Activated naive CD8-positive, alpha-beta T cell treated with anti-CD3 and anti-CD28 coated beads for 36 hours (primary cell): ENCODE measurements at places on chromosomes 1 and 21.
A peak's percentile ranks its signal among the peaks of the same experiment; 100 is the strongest.

GRCh38 chr1:54967372-54967771 is 13.1 kb upstream of the TMEM61 start:
- no peak for DNase-seq
- peaks cover 9% of the 10 kb centered on the region for H3K4me1 ChIP-seq
- H3K27me3 ChIP-seq: peaks cover 8% of the 10 kb centered on the region

- H3K27ac ChIP-seq: no peak overlapping the region
- H3K4me1 ChIP-seq: peaks cover 6% of the 10 kb centered on the region
- H3K36me3 ChIP-seq: no peaks in the 10 kb centered on the region
- H3K27me3 ChIP-seq: peaks cover 11% of the 10 kb centered on the region
Observed at GRCh38 chr1:112772781-112773180, 57.6 kb upstream of the PPM1J start.

DNA sequence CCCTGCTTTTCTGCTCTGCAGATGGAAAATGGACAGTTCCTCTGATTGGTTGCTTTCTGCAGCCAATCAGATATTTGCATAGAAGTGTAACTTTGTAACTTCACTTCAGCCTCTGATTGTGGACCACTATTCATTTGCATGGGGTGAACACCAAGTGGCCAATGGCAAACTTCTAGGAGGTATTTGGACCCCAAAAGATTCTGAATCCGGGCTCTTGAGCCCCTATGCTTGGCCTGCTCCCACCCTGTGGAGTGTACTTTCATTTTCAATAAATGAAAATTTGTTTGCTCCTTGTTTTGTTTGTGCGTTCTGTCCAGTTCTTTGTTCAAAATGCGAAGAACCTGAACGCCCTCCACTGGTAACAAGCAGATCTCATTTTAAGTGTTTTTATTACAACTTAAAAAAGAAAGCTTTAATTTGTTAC is 6.4 kb upstream of the GSTM4 start:
- H3K4me1 ChIP-seq: no peaks in the 10 kb centered on the region
- H3K4me3 ChIP-seq: no peak overlapping the region
- H3K36me3 ChIP-seq: no peaks in the 10 kb centered on the region
- H3K27ac ChIP-seq: no peak overlapping the region

DNA sequence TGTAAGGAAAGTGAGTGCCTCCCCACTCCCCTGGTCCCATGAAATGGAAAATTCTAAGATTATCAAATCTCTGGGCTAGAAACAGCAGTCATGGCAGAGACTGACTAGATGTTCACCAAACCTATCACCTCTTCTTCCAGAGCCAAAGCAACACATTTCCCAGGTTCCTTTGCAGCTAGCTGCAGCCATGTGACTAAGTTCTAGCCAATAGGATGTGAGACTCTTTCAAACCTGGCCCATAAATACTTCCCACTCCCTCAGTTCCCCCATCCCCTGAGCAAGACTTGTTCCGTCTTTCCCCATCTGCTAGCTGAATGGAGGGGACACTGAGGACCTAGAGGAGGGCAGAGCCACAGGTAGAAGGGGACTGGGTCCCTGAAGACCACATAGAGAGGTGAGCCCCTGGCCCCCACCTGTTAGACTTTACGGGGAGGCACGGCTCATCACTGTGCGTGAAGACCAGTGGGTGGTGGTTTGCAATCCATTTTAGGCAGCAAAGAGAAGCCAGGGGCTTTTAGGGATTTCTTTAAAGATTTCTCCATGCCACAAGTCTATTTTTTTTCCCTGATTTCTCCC is 17.2 kb downstream of the FAM43B start:
- H3K36me3 ChIP-seq: no peaks in the 10 kb centered on the region
- no peak for DNase-seq
- H3K4me3 ChIP-seq: no peak overlapping the region

DNA sequence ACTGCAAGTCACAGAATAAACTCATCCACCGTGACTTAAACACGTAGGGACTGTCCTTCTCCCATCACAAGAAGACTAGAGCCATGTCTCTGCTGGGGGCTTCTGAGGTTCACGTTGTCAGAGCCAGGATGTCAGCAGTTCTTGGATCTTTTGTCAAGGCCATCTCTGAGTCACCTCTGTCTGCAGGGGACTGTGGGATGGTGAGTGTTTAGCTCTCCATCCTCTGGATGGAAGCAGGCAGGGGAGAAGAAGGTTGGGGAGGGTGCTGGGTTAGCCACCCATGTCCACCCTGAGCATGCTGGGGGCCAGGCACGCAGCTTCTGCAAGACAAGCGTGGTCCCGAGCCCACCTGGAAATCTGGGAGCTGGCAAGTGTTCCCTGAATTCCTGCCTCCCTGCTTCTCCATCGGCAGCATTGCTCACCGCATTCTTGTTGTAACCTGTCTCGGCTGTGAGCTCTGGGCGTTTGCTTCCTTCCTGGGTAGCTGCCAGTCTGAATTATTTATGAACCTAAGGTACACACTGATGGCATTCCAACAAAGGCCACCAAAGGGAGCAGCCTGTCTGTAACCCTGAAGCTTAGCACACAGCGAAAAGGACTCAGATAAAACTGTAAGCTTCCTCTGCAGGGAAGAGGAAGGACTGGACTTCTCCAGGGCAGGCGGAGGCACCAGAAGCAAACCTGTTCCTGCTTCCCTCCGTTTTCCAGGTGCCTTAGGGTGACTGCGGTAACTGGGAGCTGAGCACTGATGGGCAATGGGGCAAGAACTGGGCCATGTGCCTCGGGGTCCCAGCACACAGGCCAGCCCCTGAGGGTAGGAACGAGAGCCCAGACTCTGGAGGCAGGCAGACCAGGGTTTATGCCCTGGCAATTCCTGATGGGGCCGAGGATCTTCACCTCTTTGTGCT is 88.6 kb downstream of the RIPK4 start:
- peaks cover 25% of the 10 kb centered on the region for H3K27me3 ChIP-seq
- H3K27ac ChIP-seq: no peak overlapping the region
- no peaks in the 10 kb centered on the region for H3K4me1 ChIP-seq
- DNase-seq: no peak
- H3K36me3 ChIP-seq: no peaks in the 10 kb centered on the region

DNA sequence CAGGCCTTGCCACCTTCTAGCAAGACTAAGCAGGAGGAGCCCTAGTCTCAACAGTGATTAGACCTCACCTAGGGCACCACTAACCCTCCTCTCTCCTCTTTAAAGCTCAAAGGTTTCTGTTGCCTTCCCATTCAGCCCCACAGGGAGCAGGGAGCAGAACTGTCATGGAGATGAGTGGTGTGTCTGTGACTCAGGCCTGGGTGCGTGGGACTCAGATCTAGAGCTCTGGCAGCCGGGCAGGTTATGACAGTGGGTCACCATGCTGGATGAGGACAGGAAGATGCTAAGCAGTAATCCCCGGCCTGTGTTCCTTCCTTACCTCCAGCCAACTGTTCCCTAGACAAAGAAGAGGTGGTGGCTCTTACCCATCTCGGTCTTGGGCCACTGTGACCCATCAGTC is 60.1 kb upstream of the COA6 start:
- H3K27ac ChIP-seq: peak overlapping the region; percentile 94
- peaks cover 60% of the 10 kb centered on the region for H3K4me1 ChIP-seq
- no peak overlapping the region for H3K4me3 ChIP-seq
- DNase-seq: no peak

- peaks cover 4% of the 10 kb centered on the region for H3K27me3 ChIP-seq
- H3K27ac ChIP-seq: no peak overlapping the region
- H3K4me3 ChIP-seq: no peak overlapping the region
Observed at GRCh38 chr21:31078216-31078615, 39.9 kb upstream of the KRTAP19-8 start.

DNA sequence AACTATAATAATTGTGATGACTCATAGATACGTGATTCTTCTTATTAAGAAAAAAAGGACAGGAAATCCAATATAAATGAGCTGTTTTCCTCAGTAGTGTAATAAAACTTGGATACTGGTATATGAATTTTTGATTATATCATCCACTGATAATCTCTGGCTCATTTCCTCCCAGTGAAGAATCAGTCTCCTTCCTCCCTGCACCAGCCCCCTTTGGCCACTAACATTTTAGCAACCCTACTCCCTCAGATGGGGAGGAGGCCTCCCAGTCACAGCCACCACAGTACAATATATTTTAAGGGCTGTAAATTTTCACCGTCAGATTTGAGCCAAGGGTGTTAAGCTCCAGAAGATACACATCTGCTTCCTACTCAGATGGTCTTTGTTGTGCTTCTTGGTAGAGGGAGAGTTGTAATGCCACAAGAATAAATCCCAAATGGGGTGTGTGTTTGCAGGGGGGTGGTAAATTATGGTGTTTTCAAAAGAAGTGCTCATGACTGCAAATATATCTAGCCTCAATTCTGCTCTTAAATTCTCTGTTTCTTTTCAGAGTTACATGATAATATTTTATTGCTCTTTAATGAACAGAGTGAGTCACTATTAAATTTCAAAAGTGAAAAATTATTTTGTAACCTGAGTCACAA is 153.5 kb downstream of the HLX start:
- no peaks in the 10 kb centered on the region for H3K27me3 ChIP-seq
- H3K27ac ChIP-seq: no peak overlapping the region
- H3K4me3 ChIP-seq: no peak overlapping the region
- no peaks in the 10 kb centered on the region for H3K36me3 ChIP-seq
- no peak for DNase-seq

- H3K36me3 ChIP-seq: peaks cover 30% of the 10 kb centered on the region
- no peaks in the 10 kb centered on the region for H3K27me3 ChIP-seq
- H3K4me1 ChIP-seq: peaks cover 62% of the 10 kb centered on the region
- H3K4me3 ChIP-seq: peak overlapping the region; percentile 4
Observed at GRCh38 chr1:89629146-89629545, 3.8 kb upstream of the LRRC8C start.

DNA sequence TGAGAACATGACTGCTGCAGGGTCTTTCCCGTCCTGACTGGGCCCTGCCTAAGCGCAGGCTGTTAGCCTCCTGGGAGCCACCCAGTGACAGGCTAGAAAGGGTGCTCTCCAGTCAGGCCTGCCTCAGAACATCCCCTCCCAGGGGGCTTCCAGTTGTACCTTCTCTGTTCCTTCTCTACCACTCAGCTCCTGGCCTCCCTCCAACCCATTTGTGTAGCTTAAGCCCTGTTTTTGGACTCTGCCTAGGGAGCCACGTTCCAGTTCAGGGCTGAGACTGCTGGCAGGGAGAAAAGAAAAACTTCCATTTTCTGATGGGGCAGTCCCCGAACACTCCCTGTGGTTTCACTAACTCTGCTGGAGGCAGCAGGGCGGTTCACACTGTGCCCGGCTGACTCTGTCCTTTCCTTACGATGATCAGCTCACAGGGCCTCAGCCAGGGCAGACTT is 15.3 kb upstream of the POU3F1 start:
- H3K27ac ChIP-seq: no peak overlapping the region
- no peak for DNase-seq
- H3K4me1 ChIP-seq: peaks cover 4% of the 10 kb centered on the region
- no peaks in the 10 kb centered on the region for H3K36me3 ChIP-seq

DNA sequence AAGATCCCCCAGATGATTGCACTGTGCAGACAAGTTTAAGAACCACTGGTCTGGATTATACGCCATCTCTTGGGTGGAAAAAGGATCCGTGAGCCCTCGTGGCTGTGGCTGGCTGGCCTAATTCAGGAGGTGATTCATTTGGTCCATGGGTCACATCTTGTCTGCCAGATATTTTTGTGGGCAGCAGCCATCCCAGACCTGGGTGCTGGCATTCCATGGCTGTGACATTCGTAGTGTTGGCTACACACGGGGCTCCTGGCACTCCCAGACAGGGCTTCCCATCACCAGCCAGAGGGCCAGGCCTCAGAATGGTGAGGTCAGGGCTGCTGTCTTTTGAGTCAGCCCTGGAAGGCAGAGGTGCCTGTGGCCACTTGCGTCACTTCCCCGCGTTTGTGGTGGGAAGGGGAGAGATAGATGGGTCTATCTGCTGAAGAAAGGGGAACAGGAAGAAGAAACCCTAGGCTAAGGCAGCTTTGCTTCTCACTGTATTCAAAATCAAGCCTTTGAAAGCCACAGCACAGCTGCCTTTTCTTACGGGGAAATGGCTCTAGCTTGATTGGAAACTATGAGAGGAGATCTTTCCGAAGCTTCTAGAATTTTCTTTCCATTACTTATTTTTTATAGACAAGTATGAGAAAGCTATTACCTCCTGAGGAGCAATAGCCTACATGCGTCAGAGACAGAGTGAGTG is 32.4 kb downstream of the EIF2D start:
- H3K4me3 ChIP-seq: peak overlapping the region; percentile 85
- peaks cover 86% of the 10 kb centered on the region for H3K4me1 ChIP-seq
- no peaks in the 10 kb centered on the region for H3K27me3 ChIP-seq
- peak; percentile 91 for DNase-seq

DNA sequence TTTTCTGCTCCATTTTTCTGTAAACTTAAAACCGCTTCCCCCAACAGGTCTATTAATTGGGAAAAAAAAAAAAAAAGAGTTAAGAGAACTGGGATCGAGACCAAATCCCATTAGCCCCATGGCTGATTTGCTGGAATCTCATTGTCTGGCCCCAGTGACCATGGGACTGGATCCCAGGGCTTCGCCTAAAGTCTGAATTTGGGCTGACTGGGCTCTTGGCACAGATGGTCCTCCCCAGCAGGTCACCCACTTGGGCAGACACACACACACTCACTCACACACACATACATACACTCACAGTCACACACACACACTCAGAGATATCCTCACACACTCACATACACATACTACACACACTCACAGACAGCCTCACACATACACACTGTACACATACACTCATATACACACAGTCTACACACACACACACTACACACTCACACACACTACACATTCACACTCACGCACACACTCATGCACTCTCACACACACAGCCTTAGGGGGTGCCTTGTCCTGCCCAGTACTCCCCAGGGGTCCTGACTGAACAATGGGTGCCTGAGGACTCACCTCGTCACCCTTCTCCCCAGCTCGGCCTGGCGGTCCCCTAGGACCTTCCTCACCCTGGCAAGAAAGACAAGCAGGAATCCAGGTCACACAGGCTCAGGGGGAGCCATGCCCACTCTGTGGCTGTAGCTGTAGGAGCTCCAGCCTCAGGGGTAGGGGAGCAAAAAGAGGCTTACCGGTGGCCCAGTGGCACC is 7.5 kb downstream of the COL9A2 start:
- H3K4me1 ChIP-seq: peaks cover 6% of the 10 kb centered on the region
- no peak overlapping the region for H3K4me3 ChIP-seq
- no peaks in the 10 kb centered on the region for H3K27me3 ChIP-seq
- H3K36me3 ChIP-seq: no peaks in the 10 kb centered on the region
- no peak overlapping the region for H3K27ac ChIP-seq

DNA sequence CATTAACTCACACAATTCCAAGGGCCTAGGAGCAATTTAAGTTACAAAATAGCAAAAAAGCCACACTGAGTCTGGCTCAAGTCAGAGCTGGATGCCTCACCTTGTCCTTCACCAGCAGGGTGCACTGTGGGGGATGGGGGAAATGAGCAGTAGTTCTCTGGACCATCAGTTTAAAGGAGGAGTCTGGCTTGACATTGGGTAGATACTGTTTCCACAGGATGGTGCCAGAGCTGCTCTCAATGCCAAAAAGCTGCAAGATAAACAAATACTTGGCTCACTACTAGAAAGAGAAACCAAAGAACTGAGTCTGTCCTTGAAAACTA is 18.8 kb downstream of the EMC1 start:
- H3K27ac ChIP-seq: no peak overlapping the region
- peaks cover 14% of the 10 kb centered on the region for H3K36me3 ChIP-seq
- H3K4me1 ChIP-seq: no peaks in the 10 kb centered on the region
- no peak overlapping the region for H3K4me3 ChIP-seq

- H3K36me3 ChIP-seq: no peaks in the 10 kb centered on the region
- H3K4me1 ChIP-seq: no peaks in the 10 kb centered on the region
- H3K27me3 ChIP-seq: no peaks in the 10 kb centered on the region
- no peak overlapping the region for H3K4me3 ChIP-seq
- no peak for DNase-seq
- no peak overlapping the region for H3K27ac ChIP-seq
Observed at GRCh38 chr21:38968887-38969543, 163.3 kb downstream of the ETS2 start.

- H3K27ac ChIP-seq: no peak overlapping the region
- no peak for DNase-seq
- peaks cover 19% of the 10 kb centered on the region for H3K4me1 ChIP-seq
Observed at GRCh38 chr21:46465651-46466050, 7.0 kb downstream of the DIP2A start.
